ENCODE measurements at places on chromosomes 13 and 19. TPM values are rescaled to one million over a fixed set of nuclear protein-coding genes. Genes with fewer than 3 reads are reported as not detected.

The SHKBP1 gene
- 133 TPM for total RNA-seq

The FGF9 gene
- not detected for total RNA-seq

The TEX29 gene
- total RNA-seq = not detected

The CD320 gene
- 92.6 TPM for total RNA-seq

The AKAP11 gene
- 10.6 TPM for total RNA-seq

The LGALS7 gene
- total RNA-seq = not detected

The CLDN10 gene
- not detected for total RNA-seq

The TLE6 gene
- total RNA-seq = 0.17 TPM

The ADAT3 gene
- total RNA-seq = 3.0 TPM

The ZNF429 gene
- 4.5 TPM for total RNA-seq

The PSG7 gene
- total RNA-seq = not detected

The KCNRG gene
- 1.2 TPM for total RNA-seq

The PIN1 gene
- total RNA-seq = 199 TPM

The DPF1 gene
- 3.5 TPM for total RNA-seq

The DBP gene
- 4.5 TPM for total RNA-seq

The PRRG2 gene
- 0.84 TPM for total RNA-seq

The SERPINE3 gene
- total RNA-seq = not detected

The DEDD2 gene
- total RNA-seq = 25.7 TPM

The PSG3 gene
- total RNA-seq = not detected

The CYP4F12 gene
- not detected for total RNA-seq

The GJA3 gene
- 0.30 TPM for total RNA-seq

The ZNF714 gene
- total RNA-seq = 7.4 TPM

The HIPK4 gene
- under 0.01 TPM for total RNA-seq
